ENCODE measurements at places on chromosomes 12 and 14.
A peak's percentile ranks its signal among the peaks of the same experiment; 100 is the strongest.

- H3K36me3 ChIP-seq: no peaks in the 10 kb centered on the region
- no peaks in the 10 kb centered on the region for H3K4me1 ChIP-seq
- no peak for DNase-seq
- H3K27me3 ChIP-seq: no peaks in the 10 kb centered on the region
- no peak overlapping the region for H3K27ac ChIP-seq
Observed at GRCh38 chr14:41549821-41550607, 56.7 kb upstream of the LRFN5 start.

DNA sequence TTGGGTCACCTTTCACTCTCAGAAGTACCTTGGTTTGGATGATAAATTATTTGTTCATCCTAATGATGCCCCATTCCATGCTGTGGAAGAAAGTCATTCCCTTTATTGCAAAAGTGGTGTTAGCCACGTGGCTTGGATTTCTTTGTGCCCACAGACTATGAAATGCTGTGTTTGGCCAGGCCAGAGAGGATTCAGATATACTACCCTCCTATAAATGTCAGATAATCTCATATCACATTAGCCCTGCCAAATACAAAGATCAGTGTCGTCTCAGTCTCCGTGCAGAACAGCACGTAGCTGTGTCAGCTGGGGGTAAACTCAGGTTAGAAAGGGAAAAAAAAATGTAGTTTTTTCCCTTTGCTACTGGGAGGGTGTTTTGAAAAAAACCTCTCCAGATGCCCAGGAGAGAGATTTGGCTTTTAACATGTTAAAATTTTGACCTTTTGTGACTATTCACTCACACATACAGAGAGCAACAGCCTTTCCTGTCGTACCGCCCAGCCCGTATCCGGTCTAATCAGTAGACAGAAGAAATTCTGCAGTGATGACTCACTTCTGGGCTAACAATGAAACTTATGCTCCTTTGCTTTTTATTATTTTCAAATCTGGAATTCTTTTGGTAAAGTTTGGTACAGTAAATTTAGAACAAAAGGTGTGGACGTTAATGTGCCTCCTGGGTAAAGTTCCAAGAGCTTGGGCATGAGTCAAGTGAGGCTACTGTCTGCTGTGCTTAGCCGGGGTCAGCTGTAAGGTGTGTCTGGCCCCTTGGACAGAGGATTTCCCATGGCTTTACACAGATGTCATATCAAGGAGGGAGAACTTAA, 8.5 kb upstream of the PTPRB start:
- no peak overlapping the region for H3K4me3 ChIP-seq
- no peaks in the 10 kb centered on the region for H3K36me3 ChIP-seq
- no peaks in the 10 kb centered on the region for H3K4me1 ChIP-seq
- no peak overlapping the region for H3K27ac ChIP-seq
- peaks cover 10% of the 10 kb centered on the region for H3K27me3 ChIP-seq
- no peak for DNase-seq

DNA sequence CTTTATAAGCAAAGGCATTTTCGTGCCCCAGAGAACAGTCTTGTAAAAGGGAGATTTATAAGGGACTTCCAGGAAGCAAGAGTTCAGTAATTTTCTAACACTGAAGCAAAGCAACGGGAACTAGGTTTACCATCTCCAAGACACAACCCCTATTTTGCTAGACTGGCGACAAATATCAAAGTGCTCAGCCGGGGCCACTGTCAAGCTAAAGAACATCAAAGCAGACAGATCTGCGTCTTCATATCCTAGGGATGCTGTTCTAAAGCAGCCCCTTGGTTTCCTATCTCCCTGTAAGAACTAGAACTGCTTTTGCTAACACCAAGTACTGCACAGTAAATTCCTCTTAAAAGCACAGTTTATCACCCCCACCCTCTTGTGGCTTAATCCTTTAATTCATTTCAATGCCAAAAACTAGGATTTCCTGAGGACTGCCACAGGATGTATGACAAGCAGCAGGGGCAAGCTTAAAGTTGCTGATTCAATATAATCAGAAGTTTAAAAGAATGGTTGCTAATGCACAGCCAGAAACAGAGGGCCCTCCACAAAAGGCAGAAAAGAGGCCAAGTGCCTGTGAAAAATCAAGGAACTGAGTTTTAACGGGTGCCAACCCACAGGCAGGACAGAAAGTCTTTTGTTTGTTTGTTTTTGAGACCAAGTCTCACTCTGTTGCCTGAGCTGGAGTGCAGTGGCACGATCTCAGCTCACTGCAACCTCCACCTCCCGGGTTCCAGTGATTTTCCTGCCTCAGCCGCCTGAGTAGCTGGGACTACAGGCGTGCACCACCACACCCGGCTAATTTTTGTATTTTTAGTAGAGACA, 44.0 kb upstream of the ISM2 start:
- H3K27ac ChIP-seq: peak overlapping the region; percentile 68
- H3K36me3 ChIP-seq: peaks cover 31% of the 10 kb centered on the region
- no peaks in the 10 kb centered on the region for H3K27me3 ChIP-seq
- no peak for DNase-seq

DNA sequence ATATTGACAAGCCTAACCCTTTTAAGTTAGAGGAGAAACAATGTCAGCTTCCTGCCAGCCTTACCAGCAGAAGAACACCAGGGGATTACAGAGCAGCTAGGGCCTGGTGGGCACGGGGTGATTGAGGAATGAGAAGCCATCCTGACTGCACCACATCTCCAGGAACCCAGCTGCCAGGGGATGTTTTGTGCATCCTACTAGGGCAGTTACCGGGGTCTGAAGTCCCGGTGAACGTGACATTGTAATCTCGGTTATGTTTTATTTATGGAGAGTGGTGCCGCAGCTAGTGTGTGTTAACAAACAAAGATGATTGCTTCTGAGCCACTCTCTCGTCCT, 115.9 kb downstream of the BCL11B start:
- H3K4me1 ChIP-seq: no peaks in the 10 kb centered on the region
- H3K27me3 ChIP-seq: no peaks in the 10 kb centered on the region
- H3K4me3 ChIP-seq: no peak overlapping the region
- no peaks in the 10 kb centered on the region for H3K36me3 ChIP-seq
- no peak overlapping the region for H3K27ac ChIP-seq
- no peak for DNase-seq

DNA sequence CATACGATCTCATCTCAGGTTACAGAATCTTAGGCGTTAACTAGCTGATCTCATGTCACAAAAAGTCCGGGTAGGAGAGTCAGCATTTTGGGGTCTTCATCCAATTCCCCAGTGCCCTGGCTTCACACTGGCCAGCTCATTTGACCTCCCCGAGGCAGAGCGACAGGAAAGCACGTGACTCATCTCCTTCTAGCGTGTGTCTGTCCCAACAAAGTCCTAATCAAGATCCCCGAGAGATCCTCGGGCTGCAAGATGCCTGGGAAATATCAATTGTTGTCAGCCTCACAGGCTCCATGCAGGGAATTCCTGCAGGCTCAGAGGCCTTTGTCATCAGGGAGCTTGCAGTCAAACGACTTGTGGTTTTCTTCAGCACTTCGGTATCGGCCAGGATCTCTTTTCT, 57.5 kb downstream of the ZNF664 start:
- H3K36me3 ChIP-seq: no peaks in the 10 kb centered on the region
- DNase-seq: no peak
- no peaks in the 10 kb centered on the region for H3K4me1 ChIP-seq
- H3K27me3 ChIP-seq: no peaks in the 10 kb centered on the region
- H3K27ac ChIP-seq: no peak overlapping the region
- H3K4me3 ChIP-seq: no peak overlapping the region

GRCh38 chr14:39417014-39417413, 15.2 kb downstream of the FBXO33 start:
- H3K27ac ChIP-seq: no peak overlapping the region
- H3K4me1 ChIP-seq: peaks cover 10% of the 10 kb centered on the region
- no peak for DNase-seq
- H3K27me3 ChIP-seq: no peaks in the 10 kb centered on the region
- no peak overlapping the region for H3K4me3 ChIP-seq

DNA sequence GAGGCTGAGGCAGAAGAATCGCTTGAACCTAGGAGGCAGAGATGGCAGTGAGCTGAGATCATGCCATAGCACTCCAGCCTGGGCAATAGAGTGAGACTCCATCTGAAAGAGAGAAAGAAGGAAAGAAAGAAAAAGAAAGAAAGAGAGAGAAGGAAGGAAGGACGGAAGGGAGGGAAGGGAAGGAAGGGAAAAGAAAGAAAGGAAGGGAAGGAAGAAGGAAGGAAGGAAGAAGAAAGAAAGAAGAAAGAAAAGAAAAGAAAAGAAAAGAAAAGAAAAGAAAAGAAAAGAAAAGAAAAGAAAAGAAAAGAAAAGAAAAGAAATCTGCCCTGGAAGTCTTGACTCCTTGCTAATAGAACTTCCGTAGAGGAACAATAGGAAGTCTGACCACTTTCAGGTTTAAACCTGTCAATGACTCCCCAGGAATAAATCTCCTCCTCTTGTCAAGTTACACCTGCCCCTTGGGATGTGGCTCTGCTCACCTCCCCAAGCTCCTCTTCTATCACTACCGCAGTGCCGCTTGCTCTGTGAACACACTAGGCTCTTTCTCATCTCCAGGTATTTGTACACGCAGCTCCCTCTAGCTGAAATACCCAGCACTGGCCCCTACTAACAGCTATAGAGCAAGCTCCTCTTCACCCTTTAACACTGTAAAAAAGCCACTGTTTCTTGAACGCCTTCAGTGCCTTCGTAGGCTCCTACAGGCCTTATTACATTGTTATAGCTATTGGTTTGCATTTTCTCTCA, 773.1 kb upstream of the TBX3 start:
- no peaks in the 10 kb centered on the region for H3K36me3 ChIP-seq
- DNase-seq: no peak
- H3K27ac ChIP-seq: no peak overlapping the region
- H3K4me3 ChIP-seq: no peak overlapping the region
- peaks cover 3% of the 10 kb centered on the region for H3K4me1 ChIP-seq

GRCh38 chr12:21906919-21907493, 34.2 kb downstream of the ABCC9 start:
- no peaks in the 10 kb centered on the region for H3K27me3 ChIP-seq
- no peaks in the 10 kb centered on the region for H3K4me1 ChIP-seq
- H3K4me3 ChIP-seq: no peak overlapping the region
- no peak for DNase-seq
- H3K36me3 ChIP-seq: no peaks in the 10 kb centered on the region
- no peak overlapping the region for H3K27ac ChIP-seq

- H3K27ac ChIP-seq: no peak overlapping the region
- DNase-seq: no peak
- H3K4me1 ChIP-seq: no peaks in the 10 kb centered on the region
- H3K4me3 ChIP-seq: no peak overlapping the region
- no peaks in the 10 kb centered on the region for H3K36me3 ChIP-seq
Observed at GRCh38 chr12:79371226-79371625, 319.5 kb downstream of the PAWR start.

DNA sequence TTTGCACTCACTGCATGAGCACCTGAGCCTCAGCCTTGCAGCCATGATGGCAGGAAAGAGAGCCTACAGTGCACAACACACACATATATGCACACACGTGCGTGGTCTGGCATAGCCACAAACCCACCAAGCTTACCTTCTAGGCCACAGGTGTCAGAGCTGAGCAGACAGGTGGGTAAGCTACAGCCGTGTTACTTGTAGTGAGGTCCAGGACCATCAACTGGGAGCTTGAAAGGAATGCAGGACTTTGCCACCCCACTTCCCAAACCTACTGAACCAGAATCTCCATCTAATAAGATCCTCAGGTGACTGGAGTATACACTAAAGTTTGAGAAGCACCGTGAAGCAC, 2.7 kb downstream of the ASIC1 start:
- no peak for DNase-seq
- H3K4me1 ChIP-seq: peaks cover 16% of the 10 kb centered on the region
- H3K36me3 ChIP-seq: no peaks in the 10 kb centered on the region
- no peak overlapping the region for H3K4me3 ChIP-seq
